ENCODE measurements at places on chromosomes 7 and 10.

- no peak for DNase-seq
These were observed 262.0 kb upstream of the ZMIZ1 start for GRCh38 chr10:78806681-78807221.

- peak; percentile 65 for DNase-seq
These were observed 14.3 kb upstream of the ZNF467 start for GRCh38 chr7:149787428-149788299.

DNA sequence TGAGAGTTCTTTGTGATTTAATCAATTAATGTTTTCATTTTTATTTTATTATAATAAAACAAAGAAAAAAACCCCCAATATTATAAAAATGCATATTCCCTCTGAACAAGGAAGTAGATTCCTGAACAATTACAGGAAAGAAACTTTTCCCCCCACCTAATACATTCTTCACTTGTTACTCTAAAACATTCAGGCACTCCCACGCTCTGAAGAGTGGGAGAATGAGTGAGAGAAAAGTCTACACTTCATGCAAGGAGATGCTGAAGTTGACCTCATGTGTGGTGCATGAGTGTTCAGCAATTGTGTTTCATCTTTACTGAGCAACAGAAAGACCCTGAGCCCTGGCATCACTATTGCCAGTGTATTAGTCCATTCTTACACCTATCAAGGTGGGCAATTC lies 244.2 kb upstream of the IGFBP3 start:
- DNase-seq: no peak

- DNase-seq: peak; percentile 96
These were observed 1.2 kb downstream of the FLNC start for GRCh38 chr7:128831178-128831993.

DNA sequence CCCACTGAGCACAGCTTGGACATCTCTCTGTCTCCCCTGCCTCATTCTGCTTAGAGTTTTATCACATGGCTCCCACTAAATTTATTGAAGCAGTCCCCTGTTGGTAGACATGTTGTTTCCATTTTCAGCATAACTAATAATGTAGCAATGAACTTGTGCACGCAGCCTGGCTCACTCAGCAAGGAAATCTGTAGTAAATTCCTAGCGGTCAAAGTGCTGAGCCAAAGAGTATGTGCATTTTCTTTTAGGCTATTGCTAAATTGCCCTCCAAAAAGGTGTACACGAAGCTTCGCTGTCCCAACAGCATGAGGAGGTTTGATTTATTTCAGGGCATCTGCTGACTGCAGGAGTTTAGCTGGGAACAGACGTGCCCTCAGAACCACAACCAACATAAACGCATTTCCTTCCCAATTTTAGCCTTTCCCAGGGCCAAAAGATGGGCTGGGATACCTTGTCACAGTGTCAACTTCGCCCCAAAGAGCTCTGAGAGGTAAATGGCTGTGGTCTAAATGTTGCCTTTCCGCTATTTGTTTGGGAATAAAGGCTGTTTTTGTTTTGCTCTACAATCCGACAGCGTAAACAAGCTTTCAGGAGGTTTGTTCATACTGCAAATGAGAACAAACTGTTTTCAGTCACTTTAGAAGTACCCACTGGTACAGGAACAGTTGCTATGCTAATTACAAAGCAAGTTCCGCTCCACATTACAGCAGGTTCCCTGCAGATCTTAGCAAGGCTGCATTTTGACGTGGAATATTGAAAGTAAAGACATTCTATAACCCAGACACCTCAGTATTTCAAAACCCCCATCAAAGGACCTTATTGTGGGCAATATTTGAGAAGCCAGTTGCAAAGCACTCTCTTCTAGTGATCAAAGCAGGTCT lies 16.8 kb downstream of the VSIR start:
- DNase-seq: no peak

GRCh38 chr10:5665373-5666007 lies 905 bp downstream of the ASB13 start:
- no peak for DNase-seq

GRCh38 chr7:142854372-142855113 lies at the start of gene EPHB6:
TSS of gene EPHB6 (plus strand) at chr7:142855076. CDS start at chr7:142863228, 8,152 bp downstream.
- DNase-seq: peak; percentile 73

DNA sequence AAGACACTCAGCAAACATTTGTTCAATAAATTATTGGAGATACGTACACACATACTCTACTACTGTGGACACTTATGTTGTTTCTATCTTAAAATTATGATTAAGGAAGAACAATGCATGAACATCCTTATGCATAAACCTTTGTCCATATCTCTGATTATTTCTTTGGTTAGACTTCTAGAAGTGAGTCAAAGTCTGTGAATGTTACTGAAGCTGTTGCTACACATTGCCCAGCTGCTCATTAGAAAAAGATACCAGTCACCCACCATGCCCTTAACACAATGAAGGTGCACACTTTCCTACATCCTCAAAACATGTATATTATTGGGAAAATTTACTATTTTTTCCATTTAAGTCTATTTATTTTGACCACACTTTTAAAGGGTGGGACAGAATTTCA lies 1.4 kb upstream of the CLRN3 start:
- DNase-seq: no peak

- no peak for DNase-seq
These were observed 7.7 kb downstream of the FRG2B start for GRCh38 chr10:133618851-133619250.

GRCh38 chr7:95863-96260 lies 96.5 kb upstream of the FAM20C start:
- DNase-seq: no peak

DNA sequence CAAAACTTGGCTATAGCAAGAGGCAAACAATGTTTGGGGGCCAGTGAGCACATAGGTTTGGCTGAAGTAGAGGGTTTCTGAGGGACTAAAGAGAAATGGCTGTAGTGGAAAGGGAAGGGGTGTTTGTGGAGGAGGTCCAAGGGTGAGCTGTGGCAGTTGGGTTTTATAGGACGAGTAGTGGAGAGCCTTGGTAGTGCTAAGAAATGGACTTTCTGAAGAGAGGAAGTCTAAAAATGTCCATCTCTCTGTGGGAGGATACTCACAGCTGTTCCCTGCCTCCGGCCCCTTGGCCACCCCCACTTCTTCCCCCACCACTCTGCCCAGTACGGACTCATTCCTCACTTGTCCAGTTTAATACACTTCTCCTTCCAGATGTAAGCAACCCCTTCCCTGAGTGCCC lies 64.3 kb downstream of the ZNF22 start:
- no peak for DNase-seq

DNA sequence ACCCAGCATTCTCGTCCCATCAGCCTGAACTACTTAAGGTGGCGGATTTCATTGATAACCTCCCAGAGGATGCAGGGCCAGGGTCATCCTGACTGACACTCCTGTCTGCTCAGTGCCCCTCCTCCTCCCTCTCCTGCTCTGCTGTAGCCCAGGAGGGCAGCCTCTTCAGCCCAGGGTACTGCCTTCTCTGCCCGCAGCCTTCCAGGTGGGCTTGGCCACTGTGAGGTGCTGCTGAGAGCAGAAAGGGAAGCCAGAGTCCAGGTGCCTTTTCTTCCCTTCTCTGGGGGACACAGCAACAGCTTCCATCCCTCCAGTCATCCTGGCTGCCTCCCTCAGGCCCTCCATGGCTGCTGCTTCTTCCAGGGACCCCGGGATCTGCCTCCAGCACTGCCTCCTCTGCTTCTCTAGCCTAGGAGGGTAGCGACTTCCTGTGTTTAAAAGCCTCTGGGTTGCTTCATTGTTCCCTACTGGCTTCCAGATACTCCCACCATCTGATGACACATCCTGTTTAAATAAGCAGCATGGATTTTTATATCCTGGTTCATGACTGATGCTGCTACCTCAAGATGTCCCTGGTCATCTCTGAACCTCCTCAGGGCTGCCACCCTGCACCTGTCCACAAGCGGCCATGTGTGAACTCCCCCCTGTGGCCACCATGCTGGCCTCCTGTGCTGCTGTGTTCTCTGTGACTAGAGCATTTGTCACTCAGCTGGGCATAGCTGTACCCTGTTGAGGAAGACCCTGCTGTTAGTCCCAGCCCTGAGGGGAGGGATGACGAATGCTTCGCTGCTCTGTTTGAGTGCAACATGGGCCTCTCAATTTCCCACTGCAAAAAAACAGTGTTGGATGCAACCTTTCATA lies 55.8 kb downstream of the AKR1C4 start:
- no peak for DNase-seq

- DNase-seq: no peak
These were observed 72.3 kb downstream of the AMPH start for GRCh38 chr7:38558761-38559345.

DNA sequence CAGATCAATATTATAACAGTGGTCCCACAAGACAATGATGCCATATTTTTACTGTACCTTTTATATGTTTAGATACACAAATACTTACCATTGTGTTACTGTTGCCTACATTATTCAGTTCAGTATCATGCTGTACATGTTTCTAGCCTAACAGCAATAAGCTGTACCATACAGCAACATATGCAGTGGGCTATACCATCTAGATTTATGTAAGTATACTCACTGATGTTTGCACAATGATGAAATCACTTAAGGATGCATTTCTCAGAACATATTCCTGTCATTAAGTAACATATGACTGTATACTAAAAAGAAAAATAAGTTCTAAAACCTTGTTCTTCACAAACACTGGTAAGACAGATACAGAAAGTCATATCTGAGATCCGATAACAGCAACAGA lies 468.6 kb upstream of the SEMA3A start:
- no peak for DNase-seq

DNA sequence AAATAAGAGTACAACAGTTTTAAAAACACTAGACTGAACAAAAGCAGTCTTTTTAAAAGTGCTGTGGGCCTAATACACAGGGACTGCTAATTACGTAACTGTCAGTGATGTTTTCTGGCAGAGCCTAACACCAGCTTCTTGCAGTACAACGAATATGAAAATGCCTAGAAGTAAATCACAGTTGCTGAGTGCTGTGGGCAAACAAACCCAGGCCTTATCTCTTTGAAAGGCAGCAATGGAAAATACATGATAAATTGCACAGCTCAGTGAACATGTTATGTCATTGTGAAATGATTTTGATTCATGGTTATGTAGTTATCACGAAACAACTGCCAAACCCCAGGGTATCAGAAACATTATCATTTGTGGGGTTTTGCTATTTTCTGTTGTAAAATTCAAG lies 428.4 kb downstream of the GFRA1 start:
- DNase-seq: no peak

GRCh38 chr10:6503171-6503570 lies 76.9 kb downstream of the PRKCQ start:
- DNase-seq: no peak

DNA sequence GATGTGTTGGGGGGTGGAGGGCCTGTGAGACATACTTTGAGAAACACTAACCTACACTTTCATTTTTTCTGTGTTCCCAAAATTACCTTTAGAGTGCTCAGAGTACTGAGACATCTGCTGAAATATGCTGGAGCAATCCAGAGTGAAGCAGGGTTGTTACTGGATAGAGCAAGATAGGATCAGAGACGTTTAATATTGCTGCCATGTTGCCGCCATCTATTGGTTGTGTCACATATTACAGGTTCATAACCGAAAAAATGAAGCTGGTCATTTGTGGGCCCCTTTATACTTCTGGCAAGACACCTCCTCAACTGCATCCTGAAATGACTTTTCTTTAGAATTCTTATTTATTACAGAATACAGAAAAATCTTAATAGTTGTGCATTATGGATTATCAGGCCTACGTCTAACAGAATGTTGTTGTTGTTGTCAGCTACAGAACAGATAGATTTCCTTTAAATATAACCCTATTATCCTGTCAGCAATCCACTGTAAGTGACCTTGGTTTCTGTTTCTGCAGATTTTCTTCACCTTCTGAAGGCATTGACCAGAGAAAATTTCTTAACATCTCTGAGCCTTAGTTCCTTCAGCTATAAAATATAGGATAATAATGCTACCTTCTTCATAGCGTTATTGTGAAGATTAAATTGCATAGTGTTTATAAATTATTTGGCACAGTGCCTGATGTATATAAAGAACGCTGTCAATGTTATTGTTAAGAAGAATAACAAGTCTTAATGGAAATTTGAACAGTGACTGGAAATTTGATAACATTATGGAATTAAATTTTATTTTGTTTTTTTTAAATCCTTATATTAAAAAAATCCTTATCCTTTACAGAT lies 16.2 kb upstream of the DLD start:
- DNase-seq: peak; percentile 84

DNA sequence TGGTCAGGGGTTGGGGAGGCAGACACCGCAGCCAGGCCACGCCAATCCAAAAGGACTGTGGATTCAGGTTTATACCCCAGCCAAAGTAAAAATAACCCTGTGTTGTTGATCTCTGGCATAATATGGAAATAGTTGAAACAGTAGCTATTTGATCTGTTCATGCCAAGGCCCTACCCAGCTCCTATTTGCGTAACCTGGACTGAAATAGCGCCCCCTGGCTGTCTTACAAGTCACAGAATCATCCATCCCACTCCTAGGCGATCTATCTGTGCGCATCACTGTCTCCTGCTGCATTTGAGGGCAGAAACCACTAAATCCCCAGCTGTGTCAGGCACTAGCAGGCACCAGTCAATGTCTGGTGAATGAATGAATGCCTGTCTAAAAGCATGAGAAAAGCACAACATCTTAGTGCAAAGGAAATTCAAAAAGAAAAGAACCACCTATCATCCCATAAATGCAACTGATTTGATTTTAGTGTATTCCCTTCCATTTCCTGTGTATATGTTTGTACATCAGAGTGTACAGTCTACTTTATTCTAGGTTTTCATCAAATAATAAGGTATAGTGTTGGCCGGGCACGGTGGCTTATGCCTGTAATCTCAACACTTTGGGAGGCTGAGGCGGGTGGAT lies 160.0 kb downstream of the SLIT1 start:
- DNase-seq: peak; percentile 57

DNA sequence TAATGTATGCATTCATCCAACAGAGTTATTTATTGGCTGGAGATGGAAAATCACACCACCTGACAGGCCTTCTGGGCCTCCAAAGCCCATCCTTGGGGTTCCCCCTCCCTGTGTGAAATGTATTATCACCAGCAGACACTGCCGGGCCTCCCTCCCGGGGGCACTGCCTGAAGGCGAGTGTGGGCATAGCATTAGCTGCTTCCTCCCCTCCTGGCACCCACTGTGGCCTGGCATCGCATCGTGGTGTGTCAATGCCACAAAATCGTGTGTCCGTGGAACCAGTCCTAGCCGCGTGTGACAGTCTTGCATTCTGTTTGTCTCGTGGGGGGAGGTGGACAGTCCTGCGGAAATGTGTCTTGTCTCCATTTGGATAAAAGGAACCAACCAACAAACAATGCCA lies 15.3 kb downstream of the TACR2 start:
- DNase-seq: no peak

GRCh38 chr7:1842321-1843221 lies 172.5 kb downstream of the ELFN1 start:
- DNase-seq: peak; percentile 50

DNA sequence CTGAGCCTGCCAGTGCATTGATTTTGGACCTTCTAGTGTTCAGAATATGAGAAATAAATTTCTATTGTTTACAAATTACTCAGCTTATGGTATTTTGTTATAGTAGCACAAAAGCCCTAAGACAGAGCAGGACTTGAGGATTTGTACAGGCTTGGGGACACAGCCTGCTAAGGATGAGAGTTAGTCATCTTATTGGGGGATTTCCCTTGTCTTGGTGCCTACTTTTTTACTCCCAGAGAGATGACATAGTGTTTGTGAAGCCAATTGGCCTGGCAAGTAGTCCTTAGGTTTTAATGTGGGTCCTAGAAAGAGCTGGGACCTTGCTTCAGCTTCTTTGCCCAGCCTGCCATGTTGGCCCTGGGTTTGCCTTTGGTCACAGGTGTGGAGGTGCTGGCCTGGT lies 364.0 kb downstream of the REEP3 start:
- no peak for DNase-seq

- no peak for DNase-seq
These were observed 52.6 kb downstream of the ICA1 start for GRCh38 chr7:8209353-8209752.

GRCh38 chr10:33594475-33594874 lies 260.0 kb upstream of the NRP1 start:
- DNase-seq: no peak
